ENCODE measurements at places on chromosomes 11 and 22. TPM values are rescaled to one million over a fixed set of nuclear protein-coding genes. Genes with fewer than 3 reads are reported as not detected.

Gene IFITM1
- polyA plus RNA-seq = 1,249 TPM

Gene PHF5A
- 22.6 TPM for polyA plus RNA-seq

Gene CDC42EP1
- polyA plus RNA-seq = not detected

Gene MPZL2
- not detected for polyA plus RNA-seq

Gene COMT
- polyA plus RNA-seq = 106 TPM

Gene OR51E1
- polyA plus RNA-seq = not detected

Gene TTC28
- 0.42 TPM for polyA plus RNA-seq

Gene UBQLN3
- not detected for polyA plus RNA-seq

Gene ARHGAP20
- polyA plus RNA-seq = not detected

Gene MS4A15
- not detected for polyA plus RNA-seq

Gene USH1C
- polyA plus RNA-seq = not detected

Gene ANO3
- polyA plus RNA-seq = not detected

Gene KCNQ1
- 6.0 TPM for polyA plus RNA-seq
